Stimulated activated CD8-positive, alpha-beta memory T cell treated with anti-CD3 and anti-CD28 coated beads, Interleukin-4, amount 100 ng/mL, for 24 hours (primary cell): ENCODE measurements at places on chromosomes 6 and 20.

GRCh38 chr20:51023617-51024155 lies 779 bp upstream of the KCNG1 start:
- DNase-seq, result no peak

DNA sequence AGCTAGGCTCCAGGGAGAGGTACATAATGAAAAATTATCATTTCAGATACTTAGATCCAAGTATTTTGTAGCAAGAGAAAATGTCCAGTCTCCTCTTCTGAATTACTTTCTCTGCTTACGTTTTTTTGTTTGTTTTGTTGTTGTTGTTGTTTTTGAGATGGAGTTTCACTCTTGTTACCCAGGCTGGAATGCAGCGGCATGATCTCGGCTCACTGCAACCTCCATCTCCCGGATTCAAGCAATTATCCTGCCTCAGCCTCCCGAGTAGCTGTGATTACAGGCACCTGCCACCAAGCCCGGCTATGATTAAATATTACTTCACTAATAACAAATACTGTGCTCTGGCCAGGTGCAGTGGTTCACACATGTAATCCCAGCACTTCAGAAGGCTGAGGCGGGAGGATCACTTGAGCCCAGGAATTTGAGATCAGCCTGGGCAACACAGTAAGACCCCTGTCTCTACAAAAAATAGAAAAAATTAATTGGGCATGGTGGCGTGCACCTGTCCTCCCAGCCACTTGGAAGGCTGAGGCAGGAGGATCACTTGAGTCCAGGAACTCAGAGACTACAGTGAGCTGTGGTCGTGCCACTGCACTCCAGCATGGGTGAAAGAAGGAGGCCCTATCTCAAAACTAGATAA lies 155.0 kb upstream of the JARID2 start:
- no peak for DNase-seq

GRCh38 chr20:63049561-63050221 lies 42.9 kb upstream of the BHLHE23 start:
- DNase-seq, result no peak

- DNase-seq, result no peak
Observed at GRCh38 chr6:45687570-45687969, 309.8 kb upstream of the SUPT3H start.

GRCh38 chr20:38935285-38935684 lies 9.1 kb downstream of the FAM83D start:
- DNase-seq, result no peak

DNA sequence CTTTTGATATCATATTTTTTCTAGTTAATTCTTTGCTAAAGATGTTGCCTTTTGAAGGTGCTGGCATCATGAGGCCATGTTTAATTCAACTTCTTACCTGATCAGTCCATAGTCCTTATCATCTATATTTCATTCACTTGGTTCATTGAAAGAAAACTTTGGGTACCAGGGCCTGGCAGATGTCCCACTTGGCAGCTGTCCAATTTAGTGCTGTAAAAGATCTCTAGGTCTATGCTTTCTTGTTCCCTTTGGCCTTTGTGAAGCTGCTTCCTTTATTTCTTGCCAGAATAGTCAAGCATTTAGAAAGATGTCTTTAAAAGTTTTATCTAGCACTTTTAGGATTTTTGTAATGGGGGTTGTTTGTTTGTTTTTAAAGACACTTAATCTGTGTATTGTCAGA lies 61.7 kb upstream of the EYA4 start:
- DNase-seq, result no peak

DNA sequence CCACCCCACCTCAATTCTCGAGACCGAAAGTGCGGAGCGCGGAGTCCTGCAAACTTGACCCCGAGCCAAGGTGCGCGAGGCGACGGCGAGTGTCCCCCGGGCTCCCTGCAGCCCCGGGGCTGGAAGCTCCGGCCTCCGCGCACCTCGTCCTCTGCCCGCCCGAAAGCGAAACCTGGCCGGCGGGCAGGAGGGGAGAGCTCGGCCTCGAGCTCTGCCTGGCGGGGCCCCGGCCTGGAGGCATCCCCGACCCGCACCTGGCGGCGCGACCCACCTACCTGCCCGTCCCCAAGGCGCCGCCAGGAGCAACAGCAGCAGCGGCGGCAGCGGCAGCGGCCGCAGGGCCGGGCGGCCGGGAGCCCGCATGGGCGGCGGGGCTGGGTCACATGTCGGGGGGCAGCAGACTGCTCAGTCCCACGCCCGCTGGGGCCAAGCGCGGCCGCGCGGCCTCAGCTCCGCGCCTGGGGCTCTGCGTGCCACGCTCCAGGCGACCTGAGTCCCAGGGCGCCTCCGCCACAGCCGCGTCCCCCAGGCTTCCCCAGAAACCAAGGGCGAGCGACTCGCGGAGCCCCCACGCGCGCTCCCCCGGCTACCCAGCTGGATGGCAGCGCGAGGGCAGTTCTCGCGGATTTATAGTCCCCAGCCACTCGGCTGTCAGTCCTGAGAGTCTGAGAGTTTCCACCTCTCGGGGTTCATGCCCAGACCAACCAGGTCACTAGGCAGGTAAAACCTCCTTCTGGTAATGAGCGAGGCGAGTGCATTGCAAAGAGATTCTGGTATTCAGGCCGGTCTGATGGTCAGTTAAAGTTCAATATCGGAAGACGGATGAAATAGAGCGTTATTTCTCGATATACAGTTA lies at the start of gene IL20RA:
Gene IL20RA, minus strand, starts transcription at position 600 of the 856 bp plus-strand sequence. Its CDS starts 237 bp downstream, at position 363.
- DNase-seq, result no peak

- no peak for DNase-seq
Observed at GRCh38 chr6:112806163-112806865, 459.2 kb downstream of the RFPL4B start.
